ENCODE measurements at places on chromosomes 4 and X.

DNA sequence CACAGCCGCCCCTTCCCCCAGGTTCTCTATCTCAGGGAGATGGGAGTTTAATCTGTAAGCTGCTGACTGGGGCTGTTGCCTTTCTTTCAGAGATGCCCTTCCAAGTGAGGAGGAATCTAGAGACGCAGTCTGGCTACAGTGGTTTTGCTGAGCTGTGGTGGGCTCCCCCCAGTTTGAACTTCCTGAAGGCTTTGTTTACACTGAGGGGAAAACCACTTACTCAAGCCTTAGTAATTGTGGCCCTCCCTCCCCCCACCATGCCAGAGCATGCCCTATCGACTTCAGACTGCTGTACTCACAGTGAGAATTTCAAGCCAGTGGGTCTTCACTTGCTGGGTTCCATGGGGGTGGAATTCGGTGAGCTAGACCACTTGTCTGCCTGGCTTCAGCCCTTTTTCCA lies 131.3 kb downstream of the FAAH2 start:
- no peak for DNase-seq

GRCh38 chr4:112170451-112170993 lies 25.3 kb downstream of the FAM241A start:
- DNase-seq, result peak; percentile 75

DNA sequence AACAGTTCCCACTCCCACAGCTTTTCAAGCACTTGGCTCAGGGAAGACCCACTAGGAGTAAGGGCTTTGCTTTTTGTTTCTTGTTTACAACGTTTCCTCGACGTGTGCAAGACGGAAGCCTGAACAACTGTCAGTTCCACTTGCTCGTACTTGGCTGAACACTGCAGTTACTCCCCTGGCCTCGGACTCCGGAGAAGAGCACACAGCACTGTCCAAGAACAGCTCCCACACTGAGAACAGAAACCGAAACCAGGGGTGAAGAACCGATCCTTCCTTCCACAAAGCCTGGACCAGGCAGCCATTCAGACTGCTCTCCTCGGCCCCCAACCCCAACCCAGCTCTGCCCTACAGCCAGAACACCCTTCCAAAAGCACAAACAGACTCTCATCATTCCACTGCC lies 25.5 kb downstream of the IRF2 start:
- peak; percentile 90 for DNase-seq

DNA sequence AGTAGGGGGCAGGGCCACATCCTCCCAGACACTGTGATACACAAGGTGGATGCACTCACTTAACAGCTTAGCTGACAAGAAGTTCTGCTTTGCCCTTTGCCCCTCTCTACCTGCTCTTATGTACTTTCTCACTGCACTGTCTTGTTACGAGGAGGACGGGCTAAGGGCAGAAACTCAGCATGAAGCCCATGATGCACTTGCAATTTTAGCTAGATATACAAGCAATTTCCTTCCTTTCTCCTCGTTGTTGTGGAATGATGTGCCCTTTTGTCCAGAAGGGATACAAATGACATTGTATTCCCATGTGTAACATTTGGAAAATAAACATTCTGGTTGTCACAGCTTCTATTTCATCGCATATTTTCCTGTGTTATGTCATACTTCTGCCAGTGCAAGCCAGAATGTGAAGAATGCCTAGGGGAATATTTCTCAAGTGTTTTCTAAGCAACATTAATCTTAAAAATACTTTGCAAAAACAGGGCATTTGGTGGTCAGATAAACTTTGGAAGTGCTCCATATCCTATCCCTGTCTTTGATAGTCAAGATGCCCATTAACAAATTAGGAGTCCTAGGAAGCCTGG lies 47.2 kb downstream of the MAOA start:
- DNase-seq, result no peak

GRCh38 chrX:105260291-105261043 lies 40.0 kb upstream of the TEX13A start:
- DNase-seq, result no peak

DNA sequence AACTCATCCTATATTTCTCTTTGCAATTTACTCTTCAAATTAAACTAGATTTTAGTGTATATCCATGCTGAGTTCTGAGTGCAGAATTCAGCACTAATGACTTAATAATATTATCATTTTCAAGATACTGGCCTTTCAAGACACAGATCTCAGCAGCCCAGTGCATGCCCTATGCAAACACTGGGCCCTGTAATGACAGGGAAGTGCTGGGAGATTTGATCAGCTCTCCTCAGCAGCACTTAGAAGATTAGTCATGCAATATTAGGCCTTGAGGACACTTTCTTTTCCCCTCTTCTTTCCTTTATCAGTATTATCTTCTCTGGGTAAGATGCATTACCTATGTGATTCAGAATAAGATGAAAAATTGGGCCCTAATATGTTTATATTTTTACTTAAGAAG lies 207.1 kb downstream of the PPP3CA start:
- DNase-seq, result peak; percentile 32

GRCh38 chr4:5198656-5199541 lies 147.6 kb downstream of the STK32B start:
- no peak for DNase-seq

DNA sequence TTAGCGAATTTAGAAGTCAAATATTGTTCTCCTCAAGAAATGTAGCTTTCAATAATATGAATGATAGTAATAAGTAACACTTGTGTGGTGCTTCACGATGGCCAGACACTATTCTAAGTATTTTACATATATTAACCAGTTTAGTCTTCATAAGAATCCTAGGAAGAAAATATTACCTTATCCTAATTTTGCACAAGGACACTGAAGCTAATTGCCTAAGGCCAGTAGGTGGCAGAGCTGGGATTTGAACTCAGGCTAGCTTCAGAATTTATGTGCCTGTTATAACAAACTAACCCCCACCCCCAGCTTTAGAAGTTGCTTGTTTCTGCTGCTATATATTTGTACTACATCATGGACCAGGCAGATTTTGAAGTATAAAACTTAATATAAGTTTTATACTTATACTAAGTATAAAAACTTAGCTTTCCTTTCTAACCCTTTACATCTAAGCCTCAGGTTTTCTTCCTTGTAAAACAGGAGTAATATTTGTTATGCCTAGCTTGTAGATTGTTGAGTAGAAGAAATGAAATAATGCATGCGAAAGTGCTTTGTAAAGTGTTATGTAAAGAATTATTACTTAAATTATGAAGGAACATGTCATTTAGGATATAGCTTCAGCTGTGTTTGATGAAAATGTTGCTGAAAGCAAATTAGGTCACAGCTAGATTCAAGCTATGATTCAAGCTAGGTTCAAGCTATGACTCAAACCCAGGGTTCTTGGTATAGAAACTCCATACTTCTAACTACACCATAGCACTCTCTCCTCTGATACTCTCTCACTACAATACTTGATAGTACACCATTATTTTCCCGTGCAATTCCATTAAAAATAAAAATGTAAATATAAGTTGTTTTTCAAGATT lies 4.2 kb upstream of the CDS1 start:
- peak; percentile 48 for DNase-seq

DNA sequence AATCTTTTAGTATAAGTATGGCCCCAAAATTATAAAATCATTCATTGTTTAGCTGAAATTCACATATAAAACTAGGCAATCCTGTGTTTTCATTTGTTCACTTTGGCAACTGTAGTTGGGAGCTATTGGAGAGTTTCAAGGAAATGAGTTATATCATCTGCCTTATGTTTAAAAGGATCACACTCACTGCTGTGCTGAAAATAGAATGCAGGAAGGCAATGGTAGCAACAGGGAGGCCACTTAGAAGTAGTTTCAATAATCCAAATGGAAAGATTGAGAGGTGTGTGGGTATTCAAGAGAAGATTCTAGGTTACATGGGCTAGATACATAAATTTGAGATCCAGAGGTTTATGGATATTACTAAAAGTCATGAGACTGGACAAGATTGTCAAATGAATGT lies 184.9 kb downstream of the PDGFC start:
- no peak for DNase-seq

DNA sequence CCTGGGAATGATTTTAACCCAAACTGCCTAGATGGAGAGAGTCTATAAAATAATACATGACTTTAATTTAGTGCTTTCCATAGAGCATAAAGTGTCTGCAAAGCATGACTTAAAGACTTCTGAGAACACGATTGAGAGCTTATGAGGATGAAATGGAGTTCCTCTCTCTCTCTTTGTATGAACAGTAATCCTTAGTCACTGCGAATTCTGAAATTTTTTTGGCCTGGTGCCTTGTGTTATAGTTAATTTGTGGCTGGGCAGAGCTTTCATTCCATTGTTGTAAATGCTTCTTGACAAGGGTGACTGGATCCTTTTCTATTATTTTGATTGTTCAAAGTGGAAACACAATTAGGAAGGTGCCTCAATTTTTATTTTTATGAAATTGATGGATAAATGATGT lies 179.5 kb downstream of the CEP135 start:
- no peak for DNase-seq

DNA sequence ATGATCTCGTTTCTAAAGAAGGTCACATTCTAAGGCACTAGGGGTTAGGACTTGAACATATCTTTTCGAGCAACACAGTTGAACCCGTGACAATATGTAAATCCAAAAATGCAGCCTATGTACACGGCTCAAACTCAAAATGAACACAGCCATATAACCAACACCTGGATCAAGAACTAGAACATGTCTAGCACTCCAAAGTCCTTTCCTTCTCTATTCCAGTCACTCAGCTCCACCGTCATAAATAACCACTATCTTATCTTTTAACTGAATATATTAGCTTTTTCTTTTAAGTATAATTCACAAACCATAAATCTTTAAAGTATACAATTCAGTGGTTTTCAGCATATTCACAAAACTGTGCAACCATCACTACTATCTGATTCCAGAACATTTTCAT lies 19.4 kb upstream of the RELL1 start:
- no peak for DNase-seq

GRCh38 chr4:115042496-115042895 lies 70.9 kb downstream of the NDST4 start:
- no peak for DNase-seq

DNA sequence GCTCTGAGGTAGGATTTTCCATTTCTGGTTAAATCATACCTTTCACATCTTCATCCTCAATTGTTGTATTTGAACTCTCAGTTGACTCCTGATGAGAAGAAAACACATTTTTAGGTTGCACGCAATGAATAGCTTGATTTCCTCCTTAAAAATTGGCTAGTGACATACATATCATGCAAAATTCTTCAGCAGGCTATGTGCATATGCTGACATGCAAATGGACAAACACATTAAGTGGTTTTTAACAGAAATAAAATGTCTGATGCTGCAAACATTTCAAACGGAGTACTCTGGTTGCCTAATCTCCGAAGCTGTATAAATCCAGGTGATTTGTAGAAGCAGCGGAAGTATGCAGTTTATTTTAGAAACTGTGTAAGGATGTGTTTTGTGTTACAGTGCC lies 261.1 kb downstream of the CAMK2D start:
- DNase-seq, result no peak

- no peak for DNase-seq
These were observed 108.6 kb downstream of the APOOL start for GRCh38 chrX:85112293-85112692.

GRCh38 chr4:11814758-11815157 lies 386.1 kb upstream of the HS3ST1 start:
- DNase-seq, result peak; percentile 12

DNA sequence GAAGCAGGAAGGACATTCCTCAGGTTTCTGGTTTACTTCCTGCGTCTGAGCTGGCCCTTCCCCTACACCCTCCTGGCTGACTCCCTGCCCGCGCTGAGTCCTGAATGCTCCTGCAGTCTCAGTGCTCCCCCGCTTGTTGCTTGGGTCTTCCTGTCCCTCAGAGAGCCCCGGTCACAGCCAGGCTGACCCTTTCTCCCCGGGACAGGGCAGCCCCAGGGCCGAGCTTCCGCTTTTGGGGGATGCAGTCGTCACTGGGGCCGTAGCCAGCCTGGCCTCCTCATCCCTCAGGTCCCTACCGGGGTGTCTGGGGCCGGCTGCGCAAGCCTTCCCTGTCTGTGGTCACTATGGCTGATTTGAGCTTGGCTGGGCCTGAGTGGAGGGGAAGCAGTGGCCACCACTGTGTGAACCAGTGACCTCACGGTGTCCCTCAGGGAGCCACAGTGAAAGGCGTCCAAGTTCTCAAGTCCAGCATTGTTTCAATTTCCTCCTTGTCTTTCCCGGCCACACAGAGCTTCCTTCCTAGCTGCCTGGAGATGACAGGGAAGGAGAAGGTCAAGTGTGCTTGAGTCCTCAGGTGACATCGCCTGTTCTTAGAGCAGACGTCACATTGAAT lies 34.1 kb upstream of the ASMTL start:
- DNase-seq, result no peak

DNA sequence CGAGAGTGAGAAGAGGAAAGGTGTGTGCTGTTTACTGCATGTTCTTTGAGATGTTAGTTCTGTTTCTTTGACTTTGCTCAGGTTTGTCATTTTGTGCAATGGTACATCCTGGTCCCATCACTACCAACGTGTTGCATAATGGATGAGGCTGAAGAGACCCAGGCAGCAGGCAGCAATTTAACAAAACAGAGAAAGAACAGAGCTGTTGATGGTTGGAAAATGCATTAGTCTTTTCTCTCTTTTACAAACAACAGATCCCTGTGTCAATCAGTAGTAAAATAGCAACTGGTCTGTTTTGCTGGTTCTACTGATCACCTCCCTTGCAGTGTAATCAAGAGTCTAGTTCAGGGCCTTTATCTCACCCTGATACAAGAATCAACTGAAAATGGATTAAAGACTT lies 64.8 kb upstream of the LIMCH1 start:
- no peak for DNase-seq

DNA sequence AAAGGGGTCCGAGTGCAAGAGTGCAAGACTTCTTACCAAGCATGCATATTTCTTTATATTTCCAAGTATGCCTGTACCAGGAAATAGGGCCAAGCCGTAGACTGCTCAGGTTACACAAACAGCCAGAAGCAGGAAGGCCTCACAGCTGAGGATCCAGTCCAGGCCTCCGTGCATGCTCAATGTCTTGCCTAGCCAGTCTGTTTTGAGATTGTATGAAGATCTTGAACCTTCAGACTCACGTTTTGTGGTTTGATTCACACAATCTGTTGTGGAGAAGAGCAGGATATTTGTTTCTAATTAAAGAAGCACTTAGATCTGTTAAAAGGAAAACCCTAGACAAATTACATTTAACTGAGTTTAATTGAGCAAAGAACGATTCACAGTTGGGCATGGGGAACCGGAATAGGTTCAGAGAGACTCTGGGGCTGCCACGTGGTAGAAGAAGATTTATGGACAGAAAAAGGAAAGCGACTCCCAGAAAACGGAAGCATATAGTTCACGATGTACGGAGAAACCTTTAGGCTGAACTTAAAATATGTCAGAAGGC lies 1.2 kb downstream of the MGST2 start:
- peak; percentile 72 for DNase-seq

GRCh38 chr4:14111730-14112181 lies 484.2 kb upstream of the BOD1L1 start:
- DNase-seq, result peak; percentile 44

- no peak for DNase-seq
These were observed 204.9 kb downstream of the EVC2 start for GRCh38 chr4:5503336-5503936.

GRCh38 chr4:8459867-8460445 lies 19.4 kb downstream of the TRMT44 start:
- DNase-seq, result no peak

DNA sequence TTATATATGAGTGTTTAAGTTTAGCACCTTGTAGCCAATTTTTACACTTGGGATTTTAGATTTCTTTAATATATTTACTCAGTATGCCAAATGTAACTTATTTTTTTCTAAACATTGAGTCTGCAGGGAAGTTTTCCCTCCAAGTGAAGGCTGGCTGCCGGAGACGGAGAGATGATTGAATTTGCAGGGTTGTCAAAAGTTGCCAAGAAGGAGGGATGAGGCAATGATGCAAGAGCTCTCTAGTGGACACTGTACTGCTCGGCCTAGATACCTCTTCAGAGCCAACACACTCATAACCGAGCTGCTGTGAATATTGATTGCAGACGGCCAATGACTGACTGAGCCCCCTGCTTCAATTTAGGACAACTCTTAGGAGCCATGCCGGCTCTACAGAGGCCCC lies 318.6 kb upstream of the CASK start:
- DNase-seq, result no peak
